ENCODE measurements at places on chromosomes 5 and 9. TPM values are rescaled to one million over a fixed set of nuclear protein-coding genes. Genes with fewer than 3 reads are reported as not detected.

PCDHA12 gene
- not detected for total RNA-seq

CARTPT gene
- not detected for total RNA-seq

WNK2 gene
- 222 TPM for total RNA-seq

PCDHA11 gene
- not detected for total RNA-seq

MAP1B gene
- total RNA-seq = 49.7 TPM

PRDM9 gene
- total RNA-seq = not detected

SLCO6A1 gene
- not detected for total RNA-seq

PCA3 gene
- total RNA-seq = not detected

SLIT3 gene
- total RNA-seq = 12.5 TPM

ZNF354C gene
- total RNA-seq = 4.7 TPM

DNA sequence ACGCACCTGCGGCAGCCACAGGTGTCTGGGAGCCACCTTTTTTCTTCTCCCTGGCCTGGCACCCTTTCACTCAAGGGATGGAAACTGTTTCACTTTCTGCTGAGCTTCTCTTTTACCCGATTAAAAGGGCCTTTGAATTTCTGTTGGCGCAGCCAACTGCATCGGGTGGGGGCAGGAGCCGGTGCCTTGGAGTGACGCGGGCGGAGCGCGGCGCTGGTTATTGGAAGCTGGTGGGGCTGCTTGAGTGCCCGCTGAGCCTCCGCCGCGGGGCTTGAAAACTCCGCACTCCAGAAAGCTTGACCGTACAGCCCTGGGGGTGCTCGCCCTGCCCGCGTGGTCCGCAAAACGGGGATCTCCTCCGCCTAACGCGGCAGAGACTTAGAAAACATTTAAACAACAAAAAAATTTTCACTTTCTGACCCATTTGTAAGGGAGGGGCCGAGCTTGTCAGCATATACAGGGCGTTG, 52.0 kb upstream of the TJP2 start:
- DNase-seq = peak; percentile 85

DNA sequence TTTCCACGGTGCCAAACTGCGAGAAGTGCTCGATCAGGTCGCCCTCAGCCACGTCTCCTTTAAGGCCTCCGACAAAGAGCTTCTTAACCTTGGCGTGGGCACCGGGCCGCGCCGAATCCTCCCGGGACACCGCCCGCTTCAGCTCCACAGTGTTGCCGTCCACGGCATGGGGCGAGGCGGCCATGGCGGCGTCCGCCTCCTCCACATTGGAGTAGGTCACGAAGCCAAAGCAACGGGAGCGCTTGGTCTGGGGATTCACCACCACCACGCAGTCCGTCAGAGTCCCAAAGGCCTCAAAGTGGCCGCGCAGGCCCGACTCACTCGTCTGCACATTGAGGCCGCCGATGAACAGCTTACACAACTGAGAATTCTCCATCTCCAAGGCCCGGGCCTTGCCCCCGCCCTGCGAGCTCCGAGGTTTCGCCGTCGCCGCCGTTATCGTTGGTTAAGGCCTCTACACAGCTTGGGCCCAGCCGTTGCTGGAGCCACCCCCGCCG, 424 bp downstream of the HNRNPA0 start:
- DNase-seq = peak; percentile 80

DNA sequence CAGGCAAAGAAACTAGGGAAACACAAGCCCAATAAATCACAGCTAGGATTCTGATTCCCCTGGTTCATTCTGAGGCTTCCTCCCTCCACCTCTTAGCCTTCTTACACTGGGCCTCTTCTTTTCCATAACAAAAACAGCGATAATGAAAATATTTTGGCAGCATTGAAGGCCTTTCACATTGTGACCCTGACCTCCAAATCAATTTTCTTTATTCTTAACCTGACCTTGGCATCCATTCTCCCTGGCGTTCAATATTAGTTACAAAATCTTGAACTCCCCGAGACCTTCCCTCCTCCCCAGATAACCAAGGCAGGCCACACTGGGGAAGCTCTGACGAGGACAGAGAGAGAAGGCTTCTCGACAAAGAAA, 399.9 kb downstream of the ZSWIM6 start:
- DNase-seq = no peak

DNA sequence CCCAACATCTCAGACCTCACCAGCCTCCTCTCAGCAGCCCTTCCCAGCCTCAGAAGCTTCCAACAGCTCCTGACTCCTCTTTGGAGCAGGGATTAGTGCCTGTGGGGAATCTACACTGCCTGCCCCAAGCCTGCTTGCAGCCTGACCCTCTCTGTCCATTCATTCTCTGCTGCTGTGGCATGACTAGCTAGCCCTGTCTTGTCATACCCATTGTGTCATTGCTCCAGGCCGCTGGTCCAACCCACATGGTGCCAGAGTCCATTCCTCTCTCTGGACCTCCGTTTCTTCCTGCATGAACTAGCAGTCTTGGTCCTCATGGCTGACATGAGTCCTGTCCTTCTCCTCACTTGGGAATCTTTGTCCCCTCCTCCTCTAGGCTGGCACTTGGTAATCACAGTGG, 12.8 kb upstream of the RXRA start:
- DNase-seq = peak; percentile 3

GRCh38 chr9:38312406-38312805, 80.1 kb upstream of the ALDH1B1 start:
- DNase-seq = no peak

GRCh38 chr5:90201923-90202322, 207.6 kb downstream of the CETN3 start:
- no peak for DNase-seq

- no peak for DNase-seq
These were observed 42.0 kb downstream of the AMBP start for GRCh38 chr9:114035845-114036801.

DNA sequence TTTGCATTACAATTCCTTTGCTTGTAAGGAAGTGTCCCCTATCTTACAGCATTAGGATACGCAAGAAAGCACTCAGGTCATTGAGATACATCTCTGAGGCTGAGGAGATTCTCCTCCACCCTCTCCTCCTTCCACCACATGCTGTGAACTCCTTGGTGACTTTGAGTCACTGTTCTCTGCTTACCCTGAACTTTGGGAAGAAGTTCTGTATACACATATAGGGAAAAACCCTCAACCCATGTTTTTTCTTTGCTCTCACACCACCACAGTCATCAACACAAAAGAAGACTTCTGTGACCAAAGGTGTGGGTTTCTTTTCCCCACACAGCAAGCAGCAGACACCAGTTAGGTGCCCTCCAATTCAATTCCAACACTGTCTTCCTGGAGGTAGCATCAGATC, 38.1 kb downstream of the CNOT6 start:
- DNase-seq = no peak

- DNase-seq = no peak
These were observed 204.4 kb downstream of the SYK start for GRCh38 chr9:91006046-91006445.

DNA sequence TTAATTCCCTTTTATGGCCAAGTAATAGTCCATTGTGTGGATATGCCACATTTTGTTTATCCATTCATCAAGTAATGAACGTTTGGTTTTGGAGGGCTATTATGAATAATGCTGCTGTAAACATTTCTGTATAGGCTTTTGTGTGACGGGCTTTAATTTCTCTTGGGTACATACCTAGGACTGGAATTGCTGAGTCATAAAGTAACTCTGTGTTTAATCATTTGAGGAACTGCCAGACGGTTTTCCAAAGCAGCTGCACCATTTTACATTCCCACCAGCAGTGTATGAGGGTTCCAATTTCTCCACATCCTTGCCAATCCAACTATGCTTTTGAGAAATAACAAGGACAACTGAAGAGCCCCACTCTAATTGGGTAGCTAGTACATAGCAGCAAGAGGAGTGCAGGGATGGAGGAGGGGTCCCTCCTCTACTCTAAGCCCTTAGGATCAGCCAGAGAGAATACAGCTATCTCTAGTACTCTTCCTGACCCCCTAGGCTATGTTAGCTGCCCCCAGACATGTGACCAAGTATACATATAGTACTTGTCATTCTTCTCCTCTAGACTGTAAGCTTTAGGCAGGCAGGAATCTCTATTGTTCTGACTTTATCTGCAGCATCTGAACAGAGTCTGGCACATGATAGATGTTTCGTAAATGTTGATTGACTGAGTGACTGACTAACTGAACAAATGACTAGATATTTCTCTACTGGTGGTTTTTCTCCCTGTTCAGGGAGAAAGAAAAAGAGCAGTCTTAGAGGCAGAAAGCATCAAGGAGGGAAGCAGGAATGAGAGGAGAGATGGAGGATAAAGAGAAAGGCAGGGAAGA, 22.1 kb upstream of the MATR3 start:
- DNase-seq = no peak

GRCh38 chr9:113611461-113612215, 148.1 kb downstream of the RGS3 start:
- no peak for DNase-seq

GRCh38 chr9:115341426-115341825, 223.5 kb upstream of the TNC start:
- no peak for DNase-seq

DNA sequence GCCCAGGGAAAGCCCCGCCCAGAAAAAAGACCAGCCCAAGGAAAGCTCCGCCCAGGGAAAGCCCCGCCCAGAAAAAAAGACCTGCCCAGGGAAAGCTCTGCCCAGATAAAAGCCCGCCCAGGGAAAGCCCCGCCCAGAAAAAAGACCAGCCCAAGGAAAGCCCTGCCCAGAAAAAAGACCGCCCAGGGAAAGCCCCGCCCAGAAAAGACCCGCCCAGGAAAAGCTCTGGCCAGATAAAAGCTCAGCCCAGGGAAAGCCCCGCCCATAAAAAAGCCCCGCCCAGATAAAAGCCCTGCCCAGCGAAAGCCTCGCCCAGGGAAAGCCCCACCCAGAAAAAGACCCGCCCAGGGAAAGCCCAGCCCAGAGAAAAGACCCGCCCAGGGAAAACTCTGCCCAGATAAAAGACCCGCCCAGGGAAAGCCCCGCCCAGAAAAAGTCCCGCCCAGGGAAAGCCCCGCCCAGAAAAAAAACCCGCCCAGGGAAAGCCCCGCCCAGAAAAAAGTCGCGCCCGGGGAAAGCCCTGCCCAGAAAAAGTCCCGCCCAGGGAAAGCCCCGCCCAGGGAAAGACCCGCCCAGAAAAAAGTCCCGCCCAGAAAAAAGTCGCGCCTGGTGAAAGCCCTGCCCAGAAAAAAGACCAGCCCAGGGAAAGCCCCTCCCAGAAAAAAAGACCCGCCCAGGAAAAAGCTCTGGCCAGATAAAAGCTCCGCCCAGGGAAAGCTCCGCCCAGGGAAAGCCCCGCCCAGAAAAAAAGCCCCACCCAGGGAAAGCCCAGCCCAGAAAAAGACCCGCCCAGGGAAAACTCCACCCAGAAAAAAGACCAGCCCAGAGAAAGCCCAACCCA, 11.9 kb downstream of the GRIN1 start:
- no peak for DNase-seq

DNA sequence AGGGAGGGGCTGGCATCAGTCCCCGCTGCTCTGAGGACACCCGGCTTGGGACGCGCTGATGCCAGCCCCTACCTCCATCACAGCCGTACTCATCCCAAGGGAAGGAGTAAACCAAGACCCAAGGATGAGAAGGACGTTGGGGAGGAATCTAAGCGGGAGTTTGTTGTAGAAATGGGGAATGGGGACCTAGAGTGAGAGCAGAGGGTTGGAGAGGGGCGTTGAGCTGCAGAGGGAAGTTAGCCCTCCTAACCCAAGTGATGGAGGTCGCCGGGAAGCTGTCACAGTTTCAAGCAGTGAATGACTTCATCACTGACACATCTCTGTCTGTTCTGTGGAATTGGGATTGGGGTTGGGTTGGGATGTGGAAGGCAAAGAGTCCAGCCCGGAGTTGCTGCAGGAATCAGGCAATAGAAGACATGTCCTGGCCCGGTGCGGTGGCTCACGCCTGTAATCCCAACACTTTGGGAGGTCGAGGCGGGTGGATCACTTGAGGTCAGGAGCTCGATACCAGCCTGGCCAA, 759 bp upstream of the SUSD1 start:
- DNase-seq = no peak

DNA sequence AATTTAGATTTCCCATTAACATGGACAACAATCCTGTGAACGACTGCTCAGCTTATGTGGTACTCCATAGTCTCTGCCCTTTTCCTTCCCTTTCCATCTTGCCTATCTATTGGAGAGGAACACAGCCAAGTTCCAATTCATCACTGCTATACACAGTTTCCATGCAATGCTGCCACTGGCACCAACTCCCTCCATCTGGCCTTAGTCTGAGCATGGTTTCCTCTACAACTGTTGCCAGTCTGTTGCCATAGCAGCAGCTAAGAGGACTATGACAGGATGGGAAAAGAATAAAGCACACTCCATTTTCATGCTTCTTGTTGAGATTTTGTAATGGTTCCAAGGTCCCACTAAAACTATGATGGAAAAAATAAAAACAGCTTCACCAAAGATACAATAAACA, 189.0 kb downstream of the HCN1 start:
- DNase-seq = no peak

DNA sequence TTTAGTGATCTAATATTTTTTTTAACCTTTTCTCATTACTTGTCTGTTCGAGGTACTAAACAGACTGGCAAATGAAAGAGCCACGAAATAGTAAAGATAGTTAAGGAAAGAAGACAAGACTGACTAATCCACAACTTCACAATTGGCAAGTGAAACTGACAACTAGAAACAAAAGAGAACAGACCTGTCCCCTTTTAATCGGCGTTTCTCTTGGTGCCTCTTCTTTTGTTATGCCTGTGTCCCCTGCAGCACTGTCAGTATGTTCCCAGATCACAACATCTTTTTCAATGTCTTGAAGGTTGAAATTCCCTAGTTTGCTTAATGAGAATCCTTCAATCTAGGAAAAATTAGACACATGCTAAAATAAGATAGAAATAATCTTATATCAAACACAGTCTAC, 26.1 kb downstream of the TUT7 start:
- DNase-seq = no peak

DNA sequence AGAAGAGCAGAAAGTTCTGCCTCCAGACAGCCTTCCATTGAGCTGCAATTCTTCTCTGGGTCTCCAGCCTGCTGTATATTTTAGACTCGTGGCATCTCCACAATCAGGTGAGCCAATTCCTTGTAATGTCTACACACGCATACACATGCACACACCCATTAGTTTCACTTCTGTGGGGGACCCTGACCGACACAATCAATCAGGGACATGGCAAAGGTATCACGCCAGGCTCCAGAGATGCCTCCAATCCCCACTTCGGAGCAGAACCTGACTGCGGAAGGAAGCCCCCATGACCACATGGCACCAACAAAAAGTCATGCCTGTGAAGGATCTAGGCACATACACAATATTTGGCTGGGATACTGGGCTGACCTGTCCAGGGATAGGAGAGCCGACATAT, 21.4 kb downstream of the SEMA4D start:
- DNase-seq = peak; percentile 17

GRCh38 chr5:150503977-150504620, 3.8 kb upstream of the NDST1 start:
- DNase-seq = peak; percentile 79

DNA sequence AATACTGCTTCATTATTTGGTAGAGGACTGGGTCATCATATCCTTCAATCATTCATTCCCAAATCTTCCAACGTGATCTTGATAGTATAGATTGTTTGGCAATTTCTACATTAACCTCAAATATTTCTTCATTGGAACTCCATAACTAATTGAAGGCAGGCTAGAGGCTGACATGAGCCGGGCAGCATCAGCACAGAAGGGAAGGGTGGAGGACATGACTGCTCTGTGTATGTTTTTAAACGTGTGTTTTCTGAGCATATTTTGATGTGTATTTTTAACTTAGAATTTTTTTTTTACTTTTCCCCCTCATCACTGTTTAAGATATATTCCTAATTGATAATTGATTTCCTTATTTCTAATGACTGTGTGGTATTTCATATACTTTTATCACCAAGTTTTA, 12.6 kb downstream of the DDX4 start:
- DNase-seq = no peak

GRCh38 chr9:105836936-105837660, 142.8 kb downstream of the TMEM38B start:
- no peak for DNase-seq
